Spinal cord (tissue), 10 donors: ENCODE measurements at places on chromosomes 12 and 14. TPM values are rescaled to one million over a fixed set of nuclear protein-coding genes. Genes with fewer than 3 reads are reported as not detected.

GRCh38 chr12:60308366-60308991 is 712.6 kb downstream of the SLC16A7 start:
- no peak for DNase-seq

DNA sequence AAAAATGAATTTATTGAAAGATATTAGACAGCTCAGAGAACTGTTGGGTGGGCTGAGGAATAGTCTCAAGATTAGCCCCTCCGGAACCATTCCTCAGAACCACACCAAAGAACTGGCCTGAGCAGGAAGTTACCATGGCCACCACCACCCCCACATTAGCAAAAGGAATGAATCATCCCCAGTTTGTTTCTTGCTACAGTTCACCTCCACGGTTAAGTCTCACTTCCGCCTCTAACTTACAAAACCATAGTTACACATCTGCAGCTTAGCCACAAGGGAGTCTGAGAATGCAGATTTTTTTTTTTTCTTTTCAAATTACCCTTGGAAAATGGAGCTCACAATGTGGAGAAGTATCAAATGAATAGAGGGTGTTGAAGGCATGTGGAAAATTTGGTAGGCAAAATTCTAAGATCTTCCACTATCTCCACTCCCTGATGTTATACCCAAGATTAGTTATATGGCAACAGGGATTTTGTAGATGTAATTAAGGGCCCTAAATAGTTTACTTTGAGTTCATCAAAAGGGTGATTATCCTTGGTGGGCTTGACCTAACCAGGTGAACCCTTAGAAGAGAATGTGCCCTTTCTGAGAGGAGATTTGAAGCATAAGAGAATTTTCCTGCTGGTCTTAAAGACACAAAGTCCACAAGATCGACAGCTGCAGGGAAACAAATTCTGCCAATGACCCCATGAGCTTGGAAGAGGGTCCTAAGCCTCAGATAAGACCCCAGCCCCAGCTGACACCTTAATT is 129.8 kb upstream of the KRR1 start:
- DNase-seq, result peak; percentile 81

The CAPZA3 gene
- not detected for total RNA-seq

DNA sequence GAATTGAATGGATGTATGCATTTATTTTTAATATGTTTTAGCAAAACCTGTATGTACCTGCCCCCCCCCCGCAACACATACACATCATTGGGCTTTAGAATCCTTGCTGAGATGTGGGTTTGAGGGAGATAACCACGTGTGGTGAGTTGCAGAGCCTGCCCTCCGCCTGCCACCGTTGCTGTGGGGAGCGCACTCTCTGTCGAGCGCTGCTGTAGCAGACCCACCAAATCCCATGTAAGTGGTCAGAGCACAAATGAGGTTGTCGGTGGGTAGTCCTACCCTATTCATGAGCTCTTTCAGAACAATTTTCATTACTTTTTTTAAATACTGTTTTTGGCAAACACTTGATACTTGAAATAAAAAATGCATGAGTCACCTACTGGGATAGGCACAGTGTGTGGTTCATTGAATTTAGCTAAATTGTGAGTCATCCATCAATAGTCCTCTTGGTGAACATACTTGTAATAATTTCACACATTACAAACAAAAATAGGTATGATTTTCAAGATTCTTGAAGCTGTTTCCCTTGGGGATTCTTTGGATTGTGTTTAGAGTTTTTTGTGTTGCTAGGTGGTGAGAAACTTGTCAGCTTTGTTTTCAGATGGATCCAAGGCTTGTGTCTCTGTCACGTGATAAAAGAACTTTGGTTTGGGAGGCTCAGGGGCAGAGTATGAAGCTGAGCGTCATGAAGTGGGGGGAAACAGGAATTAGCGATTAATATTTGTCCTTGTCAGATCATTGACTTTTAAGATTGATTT is 107.6 kb downstream of the PTCSC3 start:
- peak; percentile 39 for DNase-seq

- DNase-seq, result no peak
Observed at GRCh38 chr12:109782326-109782703, 50.9 kb downstream of the TRPV4 start.

The SALL2 gene
- 36.9 TPM for total RNA-seq

The NR4A1 gene
- 24.5 TPM for total RNA-seq

- no peak for DNase-seq
Observed at GRCh38 chr12:115998794-115999478, 278.6 kb downstream of the MED13L start.

GRCh38 chr12:4307593-4308333 is 13.2 kb upstream of the TIGAR start:
- DNase-seq, result peak; percentile 62

DNA sequence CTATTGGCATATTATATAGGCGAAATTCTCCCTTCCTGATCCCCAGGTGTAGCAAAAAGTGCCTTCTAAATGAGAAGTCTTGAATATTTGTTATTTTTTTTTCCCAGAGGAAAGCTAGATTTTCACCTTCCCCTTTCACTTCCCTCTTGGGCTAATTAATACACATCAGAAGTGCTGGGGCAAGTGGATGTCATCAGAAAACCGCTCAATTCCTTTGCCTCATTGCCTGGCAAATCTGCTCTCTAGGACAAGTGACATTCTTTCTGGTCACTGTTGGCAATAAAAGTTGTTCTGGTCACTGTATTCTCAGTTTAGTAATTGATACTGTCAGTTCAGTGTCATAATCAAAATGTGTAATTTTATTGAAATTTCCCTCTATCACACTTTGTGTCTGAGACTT is 174.5 kb downstream of the ETNK1 start:
- no peak for DNase-seq
